Fibroblast of mammary gland (primary cell): ENCODE measurements at places on chromosomes 2 and 18.

GRCh38 chr2:873651-874580 is 76.7 kb upstream of the SNTG2 start:
- no peak for DNase-seq

- DNase-seq = no peak
These were observed 90.3 kb upstream of the SNTG2 start for GRCh38 chr2:860259-860855.

GRCh38 chr2:127142663-127143630 is 36.0 kb upstream of the BIN1 start:
- DNase-seq = peak; percentile 27

GRCh38 chr2:20400787-20401488 is 45.9 kb upstream of the RHOB start:
- peak; percentile 52 for DNase-seq

DNA sequence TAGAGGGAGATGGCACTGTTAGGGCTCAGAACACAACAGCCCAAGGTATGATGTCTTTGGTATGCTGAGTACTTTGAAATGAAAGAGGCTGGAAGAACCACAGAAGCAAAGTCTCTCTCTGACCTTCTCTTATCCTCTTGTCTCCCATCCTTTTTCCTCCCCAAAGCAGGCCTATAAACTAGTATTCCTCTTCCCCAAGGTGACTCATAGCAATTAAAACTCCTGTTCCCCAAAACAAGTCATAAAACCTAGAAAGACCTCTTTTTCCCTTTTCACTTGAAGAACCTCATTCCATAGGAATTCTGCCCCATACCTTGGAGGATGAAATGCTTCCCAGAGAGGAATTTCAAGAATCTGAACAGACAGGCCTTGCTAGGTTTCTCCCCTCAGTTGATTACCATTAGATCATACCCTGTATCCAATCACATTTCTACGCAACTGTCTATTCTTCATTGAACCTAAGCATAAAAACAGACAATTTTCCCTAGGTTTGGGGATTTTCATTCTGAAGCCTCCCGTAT is 25.7 kb downstream of the MDH1 start:
- peak; percentile 8 for DNase-seq

DNA sequence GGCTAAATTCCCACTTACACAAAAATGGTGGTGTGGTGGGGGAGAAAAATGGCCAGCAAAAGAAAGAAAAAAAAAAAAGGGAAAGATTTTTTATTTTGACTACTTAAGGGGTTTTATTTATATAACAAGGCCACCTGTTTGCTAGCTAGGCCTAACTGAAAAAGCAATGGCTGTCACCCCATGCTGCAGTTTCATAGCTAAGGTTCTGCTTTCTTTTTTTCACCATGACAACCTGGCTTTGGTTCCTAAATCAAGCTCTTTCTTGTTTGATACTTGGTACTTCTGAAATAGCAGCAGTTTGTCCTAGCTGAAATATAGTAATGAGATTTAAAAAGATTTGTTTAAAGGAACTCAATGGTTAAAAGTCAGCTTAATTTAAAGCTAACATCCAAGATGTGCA is 433.2 kb upstream of the MEX3C start:
- DNase-seq = no peak

DNA sequence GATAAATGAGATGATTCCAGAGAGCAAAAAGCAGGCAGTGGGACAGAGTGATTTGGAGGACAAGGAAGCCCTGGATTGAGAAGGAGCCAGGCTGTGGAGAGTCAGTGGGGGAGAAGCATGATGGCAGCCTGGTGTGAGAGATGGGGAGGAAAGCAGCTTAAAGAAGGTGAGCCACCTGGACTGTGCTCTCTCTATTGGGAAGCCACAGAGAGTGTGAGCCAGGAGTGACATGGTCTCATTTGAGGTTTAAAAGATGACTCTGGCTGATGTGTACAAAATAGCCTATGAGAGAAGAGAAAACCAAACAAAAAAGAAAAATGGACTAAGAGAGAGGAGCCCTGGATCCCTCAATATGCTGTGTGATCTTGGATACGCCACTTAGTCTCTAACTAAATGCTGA is 12.9 kb upstream of the EPAS1 start:
- DNase-seq = no peak

DNA sequence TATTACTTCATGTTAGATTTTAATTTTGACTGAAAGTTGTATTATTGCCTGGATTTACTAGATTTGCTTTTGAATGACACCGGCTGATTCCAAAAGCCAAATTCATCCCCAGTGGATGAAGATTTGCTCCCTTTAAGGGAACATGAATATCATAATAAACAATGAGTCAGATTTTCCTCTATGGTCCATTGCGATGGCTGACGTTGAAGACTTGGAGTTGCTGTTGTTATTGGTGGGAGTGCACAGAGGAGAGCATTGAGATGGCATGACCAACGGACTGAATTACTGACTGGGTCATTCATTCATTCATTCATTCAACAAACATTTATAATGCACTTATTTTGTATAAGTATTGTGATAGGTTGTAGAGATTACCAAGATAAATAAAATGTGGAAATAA is 33.4 kb upstream of the LYPD1 start:
- DNase-seq = no peak

GRCh38 chr2:6423157-6423556 is 442.6 kb downstream of the CMPK2 start:
- peak; percentile 1 for DNase-seq

DNA sequence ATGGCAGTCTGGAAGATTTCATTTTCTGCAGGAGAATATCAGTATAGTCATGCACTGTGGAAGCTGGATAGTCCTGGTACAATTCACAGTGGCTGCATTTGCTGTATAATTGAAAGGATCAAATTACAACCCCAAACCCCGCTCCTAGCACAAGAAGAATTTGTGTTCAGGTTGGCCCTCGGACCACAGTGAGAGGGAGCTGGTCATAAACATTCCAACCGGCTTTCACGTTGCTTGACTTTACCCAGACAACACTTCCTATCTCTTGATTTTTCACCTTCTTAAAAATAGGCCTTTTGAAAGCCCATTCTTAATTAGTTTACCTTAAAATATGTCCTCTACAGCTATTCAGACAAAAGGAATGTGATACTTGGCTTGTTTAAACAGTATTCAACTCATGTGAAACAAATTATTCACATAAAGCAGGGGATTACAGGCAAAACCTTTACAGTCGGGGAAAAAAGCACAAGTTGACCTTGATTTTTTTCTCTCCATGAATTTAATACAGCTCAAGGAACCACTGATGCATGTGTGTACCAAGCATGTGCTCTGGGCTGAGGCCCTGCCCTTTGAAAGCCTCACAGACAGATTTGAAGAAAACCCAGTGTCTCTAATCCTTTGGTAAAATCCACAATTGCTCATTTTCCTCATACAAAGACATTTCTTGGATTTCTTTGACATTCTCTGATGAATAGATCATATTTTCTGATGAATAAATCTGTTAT is 143.0 kb upstream of the SOX11 start:
- DNase-seq = no peak

- no peak for DNase-seq
These were observed 4.8 kb upstream of the THOC1 start for GRCh38 chr18:272650-273049.

DNA sequence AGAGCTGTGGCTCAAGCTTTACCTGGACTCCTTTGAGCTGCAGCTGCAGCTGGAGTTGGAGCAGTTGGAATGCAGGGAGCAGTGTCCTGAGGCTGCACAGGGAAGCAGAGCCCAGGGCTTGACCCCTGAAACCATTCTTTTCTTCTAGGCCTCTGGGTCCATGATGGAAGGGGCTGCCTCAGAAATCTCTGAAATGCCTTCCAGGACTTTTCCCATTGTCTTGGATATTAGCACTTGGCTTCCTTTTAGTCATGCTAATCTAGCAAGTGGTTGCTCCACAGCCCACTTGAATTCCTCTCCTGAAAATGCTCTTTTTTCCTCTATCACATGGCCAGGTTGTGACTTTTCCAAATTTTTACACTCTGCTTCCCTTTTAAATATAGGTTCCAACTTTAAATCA is 108.6 kb upstream of the RNF152 start:
- DNase-seq = no peak

- no peak for DNase-seq
These were observed 66.9 kb downstream of the STK39 start for GRCh38 chr2:168180483-168180882.

DNA sequence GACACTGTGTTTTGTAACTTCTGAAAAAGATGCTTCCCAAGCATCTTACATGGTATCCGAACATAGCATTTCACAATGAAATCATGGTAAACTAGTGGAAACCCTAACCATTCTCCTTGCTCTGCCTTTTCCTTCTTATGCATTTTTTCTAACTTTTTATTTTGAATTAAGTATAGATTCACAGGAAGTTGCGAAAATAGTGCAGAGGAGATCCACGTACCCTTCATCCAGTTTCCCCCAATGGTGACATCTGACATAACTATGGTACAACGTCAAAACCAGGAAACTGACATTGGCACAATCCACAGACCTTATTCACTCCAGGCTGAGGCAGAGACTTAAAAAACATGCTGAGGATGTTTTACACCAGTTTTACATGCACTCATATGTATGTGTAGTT is 38.3 kb downstream of the AAK1 start:
- DNase-seq = no peak
